ENCODE measurements at places on chromosomes 2 and 18.

DNA sequence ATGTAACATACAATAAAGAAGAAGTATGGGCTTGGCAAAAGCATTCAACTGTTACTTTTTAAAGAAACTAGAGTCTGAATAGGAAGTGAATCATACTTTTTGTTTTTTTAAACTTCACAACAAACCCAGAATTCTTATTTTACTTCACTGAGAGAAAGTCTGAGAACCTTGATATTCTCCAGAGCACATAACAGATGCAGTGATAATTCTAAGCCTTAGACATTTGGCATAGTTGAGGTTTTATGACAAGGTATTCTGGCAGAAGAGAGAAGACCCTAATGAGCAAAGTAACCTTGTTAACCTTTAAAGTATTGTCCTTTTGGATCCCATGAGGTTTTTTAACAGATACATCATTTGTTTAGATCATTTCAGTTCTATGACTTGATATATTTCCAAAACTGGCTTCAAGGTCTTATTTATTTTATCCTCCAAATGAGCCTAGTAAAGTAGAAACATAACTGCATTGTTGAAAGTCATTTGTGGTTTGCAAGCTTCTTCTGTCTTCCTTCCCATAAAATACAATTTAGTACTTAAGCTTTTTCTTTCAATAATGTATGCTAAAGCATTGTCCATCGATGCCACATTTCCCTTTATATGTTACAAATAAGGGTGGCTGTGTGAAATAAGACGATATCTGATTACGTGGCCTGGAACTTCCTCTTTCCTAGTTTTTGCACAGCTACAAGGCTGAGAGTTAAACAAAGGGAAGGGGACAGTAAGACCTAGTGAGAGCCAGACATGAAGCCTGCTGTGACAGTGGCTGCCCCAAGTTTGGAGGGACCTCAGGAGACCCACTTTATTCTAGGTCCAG lies 86.1 kb upstream of the ITPRID2 start:
- DNase-seq: peak; percentile 89

GRCh38 chr2:134452042-134452733 lies 198.3 kb downstream of the MGAT5 start:
- DNase-seq: no peak

GRCh38 chr2:128293426-128293755 lies 25.3 kb downstream of the HS6ST1 start:
- DNase-seq: no peak

DNA sequence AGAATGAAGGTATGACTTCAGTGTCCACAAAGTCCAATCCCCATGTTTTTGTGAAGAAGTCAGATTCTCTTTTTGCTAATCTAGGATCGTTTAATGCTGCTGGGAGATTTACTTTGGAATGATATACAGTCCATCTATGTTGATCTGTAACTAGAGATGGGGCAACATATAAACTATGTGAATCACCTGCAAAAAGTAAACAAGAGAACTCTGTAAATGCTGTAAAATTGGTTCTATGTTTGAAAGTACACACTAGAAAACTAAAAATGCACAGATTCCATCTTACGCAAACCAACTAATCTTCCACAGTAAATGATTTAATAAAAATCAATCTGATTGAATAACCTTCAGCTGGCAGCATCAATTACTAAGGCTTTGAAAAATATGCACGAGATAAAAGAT lies 37.5 kb downstream of the VPS54 start:
- no peak for DNase-seq

GRCh38 chr2:190129421-190130199 lies 67.1 kb upstream of the MSTN start:
- DNase-seq: no peak

DNA sequence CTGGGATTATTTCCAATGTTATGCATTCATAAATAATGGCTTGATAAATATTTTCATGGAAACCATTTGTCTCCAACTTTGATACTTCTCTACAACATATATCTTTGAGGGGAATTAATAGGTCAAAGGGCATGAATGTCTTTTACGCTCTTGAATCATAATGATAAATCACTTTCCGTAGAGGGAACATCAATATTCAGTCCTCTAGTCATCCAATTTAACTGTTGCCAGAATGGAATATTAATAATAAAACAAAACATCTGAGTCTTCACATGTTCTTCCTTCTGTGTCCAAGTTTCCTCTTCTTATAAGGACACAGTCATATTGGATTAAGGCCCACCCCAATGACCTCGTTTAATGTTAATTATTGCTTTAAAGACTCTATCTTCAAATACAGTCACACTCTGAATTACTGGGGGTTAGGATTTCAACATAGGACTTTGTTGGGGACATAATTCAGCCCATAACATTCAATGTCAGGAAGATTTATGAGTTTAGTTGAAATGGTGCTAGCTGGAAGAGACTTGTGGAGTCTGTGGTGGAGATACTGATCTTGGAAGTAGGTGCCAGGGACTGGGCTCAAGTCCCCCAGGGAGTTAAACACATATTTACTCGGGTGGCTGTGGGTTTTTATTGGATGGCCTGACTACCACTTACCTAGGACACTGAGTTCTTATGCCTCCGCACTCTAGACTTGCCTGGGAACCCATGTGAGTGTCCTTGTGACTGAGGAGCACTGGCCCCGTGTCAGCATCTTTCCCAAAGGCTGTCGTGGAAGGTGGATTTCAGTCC lies 85.0 kb upstream of the SEC11C start:
- DNase-seq: peak; percentile 95

DNA sequence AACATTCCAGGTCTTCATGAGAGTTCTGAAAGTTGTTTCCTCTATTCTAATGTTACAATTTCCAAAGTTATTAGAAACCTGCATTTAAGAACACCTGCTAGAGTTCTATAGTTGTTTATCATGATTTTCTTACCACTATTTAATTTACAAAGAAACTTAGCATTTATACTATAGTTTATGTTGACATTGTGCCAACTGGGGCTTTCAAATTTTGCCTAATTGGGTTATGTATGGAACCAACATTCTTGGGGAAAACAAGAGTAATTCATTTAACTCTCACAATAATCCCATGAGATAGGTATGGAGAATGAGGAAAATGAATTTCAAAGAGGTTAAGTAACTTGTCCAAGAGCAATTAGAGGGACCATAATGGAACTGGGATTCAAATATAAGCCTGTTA lies 28.8 kb upstream of the ADCYAP1 start:
- no peak for DNase-seq

DNA sequence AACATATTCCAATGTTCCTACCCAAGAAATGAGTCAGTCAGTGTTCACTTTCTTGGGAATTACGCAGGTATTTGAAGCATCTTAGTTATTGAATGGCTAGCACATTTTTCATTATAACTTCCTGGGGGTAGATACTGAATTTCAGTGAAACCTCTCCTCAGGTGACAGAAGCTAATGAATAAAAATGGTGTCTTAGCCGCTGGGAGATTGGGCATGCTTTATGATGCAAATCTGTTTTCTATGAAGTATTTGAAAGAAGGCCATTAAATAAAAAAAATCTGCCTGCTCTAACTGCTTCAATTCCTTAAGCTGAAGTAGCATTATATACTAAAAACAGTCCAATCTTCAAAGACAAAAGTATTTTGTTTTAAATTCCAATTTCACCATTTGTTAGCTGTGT lies 132.8 kb upstream of the CYRIA start:
- no peak for DNase-seq

DNA sequence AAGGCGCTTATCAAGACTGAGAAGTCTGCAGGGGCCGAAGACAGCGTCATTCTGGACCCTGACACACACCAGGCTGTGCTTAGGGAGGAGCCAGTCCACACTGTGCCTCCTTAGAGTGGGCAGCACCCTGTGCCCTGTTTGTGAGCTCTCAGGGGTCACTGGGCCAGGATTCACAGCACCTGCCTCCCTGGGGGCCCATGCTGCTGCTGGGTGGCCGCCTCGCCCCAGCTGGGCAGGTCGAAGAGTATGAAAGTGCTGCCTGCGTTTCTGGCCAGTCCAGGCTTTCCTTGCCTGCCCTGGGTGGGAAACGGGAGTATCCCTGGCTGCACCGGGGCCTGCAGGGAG lies 15.4 kb upstream of the GPR55 start:
- DNase-seq: no peak

- no peak for DNase-seq
Observed at GRCh38 chr2:165239856-165240515, 772 bp downstream of the SCN2A start.

GRCh38 chr18:22482948-22483347 lies 65.2 kb upstream of the CTAGE1 start:
- no peak for DNase-seq

GRCh38 chr2:101741775-101742520 lies 44.4 kb downstream of the MAP4K4 start:
- DNase-seq: no peak

DNA sequence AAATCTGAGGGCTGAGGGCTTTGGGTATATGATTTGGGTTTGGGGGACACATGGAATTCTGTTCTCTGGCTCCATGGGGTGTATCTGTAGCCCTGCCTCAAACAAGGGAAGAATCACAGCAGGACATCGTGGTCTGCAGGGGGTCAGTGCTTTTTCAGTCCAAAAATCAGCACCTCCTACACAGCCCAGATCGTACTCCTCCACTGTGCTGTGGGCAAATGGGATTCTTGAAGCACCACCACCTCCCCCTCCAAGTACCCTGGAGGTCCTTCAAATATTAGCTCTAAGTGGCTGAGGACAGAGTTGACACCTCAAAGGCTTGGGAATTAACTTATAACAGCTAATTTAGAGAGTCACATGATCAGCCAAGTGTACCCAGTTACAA lies 41.5 kb downstream of the EPHA4 start:
- no peak for DNase-seq

DNA sequence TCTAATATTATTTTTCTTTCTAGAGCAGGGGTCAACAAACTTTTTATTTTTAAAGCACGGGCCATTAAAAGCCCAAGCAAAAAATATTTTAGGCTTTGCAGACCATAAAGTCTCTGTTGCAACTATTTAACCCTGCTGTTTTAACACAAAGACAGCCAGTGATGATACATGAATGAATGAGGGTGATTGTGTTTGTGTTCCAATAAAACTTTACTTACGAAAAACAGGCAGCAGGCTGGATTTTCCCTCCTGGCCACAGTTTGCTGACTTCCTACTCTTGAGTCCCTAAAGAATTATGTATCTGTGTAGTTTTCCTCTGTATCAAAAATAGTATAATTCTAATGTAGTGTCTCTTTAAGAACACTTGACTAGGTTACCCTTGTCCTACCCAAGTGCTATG lies 402.0 kb downstream of the ADCYAP1 start:
- no peak for DNase-seq

- DNase-seq: no peak
Observed at GRCh38 chr2:182142062-182142461, 156.4 kb downstream of the PPP1R1C start.
